ENCODE measurements at places on chromosomes 2 and 18.

DNA sequence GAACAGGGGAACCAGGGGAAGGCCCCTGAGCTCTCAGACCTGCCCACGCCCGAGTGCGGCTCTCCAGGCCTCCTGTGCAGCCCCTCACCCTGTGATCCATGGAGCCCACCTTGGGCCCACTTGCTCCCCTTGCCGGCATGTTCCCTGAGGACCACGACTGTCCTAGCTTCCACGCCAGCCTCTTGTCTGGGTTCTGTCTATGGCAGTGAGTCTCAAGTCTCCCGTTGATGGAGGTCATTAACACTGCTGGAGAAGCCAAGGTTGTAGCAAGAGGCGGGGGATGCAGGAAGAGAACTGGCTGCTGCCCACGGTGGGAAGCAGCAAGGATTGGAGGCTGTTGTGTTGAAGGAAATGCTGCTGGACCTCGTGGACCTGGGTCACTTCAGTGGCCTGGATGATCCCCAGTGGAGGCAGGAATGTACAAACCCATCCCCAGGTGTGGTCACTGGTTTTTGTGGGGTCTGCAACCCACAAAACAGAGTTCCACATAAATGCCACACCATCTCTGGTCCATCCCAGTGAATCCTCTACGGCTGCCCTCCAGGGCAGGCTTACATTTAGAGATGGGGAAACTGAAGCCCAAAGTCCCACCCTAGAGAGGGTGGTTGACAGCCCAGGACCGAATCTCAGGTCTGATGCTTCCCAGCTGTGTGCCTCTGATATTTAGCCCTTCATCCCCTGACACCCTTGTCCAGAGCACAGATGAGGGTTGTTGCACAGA, 150.3 kb downstream of the NDUFA10 start:
- peak; percentile 40 for DNase-seq

GRCh38 chr18:55256226-55256928, 297.1 kb upstream of the CCDC68 start:
- DNase-seq, result no peak

GRCh38 chr2:121205321-121205942, 79.6 kb downstream of the TFCP2L1 start:
- peak; percentile 64 for DNase-seq

DNA sequence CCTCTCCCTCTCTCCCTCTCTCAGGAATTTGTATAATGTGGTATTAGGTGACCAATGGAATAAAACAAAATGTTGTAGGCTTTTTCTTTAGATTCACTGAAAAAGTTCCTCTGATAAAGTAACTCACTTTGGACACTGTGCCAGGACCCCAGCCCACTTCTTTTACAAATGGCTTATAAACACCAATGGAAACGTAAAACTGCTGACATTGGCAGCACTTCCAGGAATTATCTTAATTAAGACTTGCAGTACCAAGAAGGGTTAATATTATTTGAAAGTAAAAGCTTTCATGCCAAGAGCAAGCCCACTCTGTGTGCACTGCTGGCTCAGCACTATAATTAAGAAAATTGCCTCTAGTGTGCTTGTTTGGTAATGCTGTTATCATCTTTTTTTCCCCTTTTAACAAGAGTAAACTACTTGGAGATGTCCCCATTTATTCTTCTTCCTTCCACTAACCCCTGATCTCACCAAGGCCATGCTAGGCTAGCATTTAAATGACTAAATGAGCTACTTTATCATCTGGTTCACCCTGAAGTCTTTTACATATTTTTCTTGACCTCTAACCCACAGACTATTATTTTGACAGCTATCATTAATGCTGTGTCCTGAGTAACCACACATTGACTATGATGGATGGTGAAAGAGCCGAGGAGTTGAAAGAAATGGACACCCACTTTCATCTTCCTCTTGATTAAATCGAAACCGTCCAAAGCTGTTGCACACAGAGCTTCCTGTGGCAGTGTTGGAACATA, 232.2 kb upstream of the ETAA1 start:
- no peak for DNase-seq

GRCh38 chr2:108385411-108386071, 7.8 kb downstream of the SULT1C4 start:
- no peak for DNase-seq

DNA sequence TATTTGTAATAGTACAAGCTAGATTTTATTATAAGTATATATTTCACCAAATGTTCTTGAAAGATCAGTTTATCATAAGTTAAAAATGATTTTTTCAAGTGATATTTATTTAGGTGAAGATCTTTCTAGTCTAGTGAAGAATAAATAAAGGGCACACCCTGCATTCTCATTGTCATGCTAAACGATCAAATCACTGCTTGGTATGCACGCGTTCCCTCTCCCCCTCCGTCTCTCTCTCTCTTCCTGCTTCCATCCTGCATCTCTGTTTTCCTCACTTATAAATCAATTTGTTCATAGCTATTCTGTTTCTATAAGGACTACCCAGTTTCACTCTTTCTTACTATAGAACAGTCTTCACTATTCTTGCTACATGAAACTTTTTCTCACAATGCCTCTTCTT, 1067.4 kb downstream of the LRP1B start:
- DNase-seq, result no peak

DNA sequence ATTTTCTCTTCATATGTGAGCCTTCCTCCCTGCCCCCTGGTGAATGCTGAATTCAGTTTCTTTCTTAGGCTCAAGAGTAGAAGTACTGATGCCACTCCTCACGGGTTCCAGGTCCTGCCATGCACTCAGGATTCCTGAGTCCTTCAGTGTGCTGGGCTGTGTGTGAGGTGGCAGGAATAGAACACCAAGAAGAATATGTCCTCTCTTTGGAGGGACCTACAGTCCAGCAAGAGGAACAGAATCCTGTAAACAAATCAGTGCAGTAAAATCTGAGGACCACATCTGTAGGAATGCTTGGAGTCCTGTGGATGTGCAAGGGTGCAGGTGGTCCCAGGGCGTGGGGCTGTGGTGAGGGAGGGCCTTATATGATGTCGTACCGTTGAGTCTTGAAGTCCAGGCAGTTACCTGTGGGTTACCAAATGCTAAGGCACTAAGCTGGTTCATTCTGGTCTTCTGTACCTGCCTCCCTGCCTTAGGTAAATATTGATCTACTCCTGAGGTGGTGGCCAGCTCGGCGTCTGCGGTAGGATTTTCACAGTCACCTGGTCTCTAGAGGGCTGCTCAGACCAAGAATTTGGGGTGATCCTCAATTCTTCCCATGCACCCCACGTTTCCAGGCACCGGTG, 5.5 kb downstream of the ASAP2 start:
- DNase-seq, result no peak

DNA sequence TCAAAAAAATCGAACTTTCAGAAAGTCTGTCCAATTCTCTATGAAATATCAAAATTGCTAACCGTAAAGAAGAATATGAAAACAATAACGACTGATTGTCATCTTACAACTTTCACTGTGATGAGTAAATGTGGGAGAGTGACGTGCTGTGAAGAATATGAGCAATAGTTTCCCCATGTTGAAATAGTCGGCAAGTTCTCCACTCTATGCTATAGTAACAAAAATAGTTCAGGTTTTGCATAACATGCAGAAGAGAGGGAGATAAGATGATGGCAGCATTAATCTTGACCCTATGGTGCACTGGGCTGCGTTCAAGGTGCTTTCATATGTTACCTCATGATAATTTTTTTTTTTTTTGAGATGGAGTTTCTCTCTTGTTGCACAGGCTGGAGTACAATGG, 196.8 kb upstream of the CYRIA start:
- DNase-seq, result no peak

DNA sequence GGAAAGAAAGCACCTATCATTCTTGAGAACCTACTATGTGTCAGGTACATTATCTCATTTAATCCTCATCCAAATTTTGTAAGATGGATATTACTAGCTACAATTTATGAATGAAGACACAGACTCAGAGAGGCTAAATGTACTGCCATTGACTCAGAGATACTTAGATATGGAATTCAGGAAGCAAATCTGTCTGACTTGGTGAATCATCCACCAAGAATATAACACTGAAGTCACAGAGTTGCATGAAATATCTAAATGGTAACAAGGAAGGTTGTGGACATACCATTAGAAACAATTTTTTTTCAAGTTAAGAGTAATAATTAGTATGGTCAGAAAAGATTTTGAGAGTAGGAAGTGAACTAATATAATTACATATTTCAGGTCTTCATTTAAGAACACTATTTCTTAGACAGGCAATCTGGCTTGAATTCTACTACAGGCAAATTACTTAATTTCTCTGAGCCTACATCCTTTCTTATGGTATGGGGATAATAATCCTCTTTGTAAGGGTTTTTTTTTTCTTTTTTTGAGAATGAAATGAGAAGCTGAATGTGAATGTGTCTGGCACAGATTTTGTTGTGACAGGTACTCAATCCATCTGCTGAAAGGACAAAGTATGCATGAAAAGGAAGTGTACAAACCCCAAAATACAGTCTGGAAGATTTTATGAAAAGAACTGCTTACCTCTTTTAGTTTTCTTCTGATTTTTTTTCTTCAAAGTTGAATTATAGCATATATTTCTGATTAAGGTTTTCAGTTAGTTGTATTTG, 14.8 kb upstream of the C2orf66 start:
- no peak for DNase-seq

DNA sequence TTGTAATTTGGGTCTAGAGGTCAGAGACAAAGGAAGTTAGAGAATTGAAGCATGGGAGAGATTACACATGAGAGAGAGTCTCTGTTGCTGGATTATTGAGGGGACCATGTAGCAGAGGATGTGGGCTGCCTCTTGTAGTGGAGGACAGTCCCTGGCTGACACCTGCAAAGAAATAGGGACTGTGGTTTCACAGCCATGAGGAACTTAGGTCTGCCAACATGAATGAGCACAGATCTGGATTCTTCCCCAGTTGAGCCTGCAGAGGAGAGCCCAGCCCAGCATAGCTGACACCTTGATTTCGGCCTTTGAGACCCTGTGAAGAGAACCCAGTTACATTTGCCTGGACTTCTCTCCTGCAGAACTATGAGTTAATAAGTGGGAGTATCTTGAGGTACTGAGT, 179.5 kb upstream of the TWIST2 start:
- DNase-seq, result no peak

DNA sequence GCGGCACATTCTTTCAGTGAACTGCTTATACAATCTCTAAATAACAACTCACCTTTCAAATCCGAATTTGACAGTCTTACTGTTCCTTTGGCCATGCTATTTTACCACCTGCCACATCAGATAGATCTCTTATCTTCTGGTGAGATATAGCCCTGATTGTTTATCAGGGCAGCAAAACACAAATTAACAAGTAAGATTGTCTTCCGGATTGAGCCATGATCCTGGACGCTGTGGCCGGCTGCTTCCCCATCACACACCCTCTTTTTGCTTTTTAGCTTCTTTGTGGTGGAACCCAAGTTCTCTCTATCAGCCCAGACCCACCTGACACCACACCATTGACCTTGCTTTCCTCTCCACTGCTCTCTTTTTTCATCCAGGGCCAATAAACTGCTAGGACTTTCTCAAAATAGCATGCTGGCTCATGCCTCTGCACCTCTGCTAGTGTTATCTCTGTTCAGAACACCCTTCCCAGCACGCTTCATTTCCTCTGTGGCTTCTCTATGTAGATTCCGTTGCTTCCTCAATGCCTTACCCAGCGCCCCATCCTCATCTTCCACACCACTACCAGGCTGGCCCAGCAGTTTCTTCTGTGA, 111.8 kb upstream of the CNTNAP5 start:
- no peak for DNase-seq

DNA sequence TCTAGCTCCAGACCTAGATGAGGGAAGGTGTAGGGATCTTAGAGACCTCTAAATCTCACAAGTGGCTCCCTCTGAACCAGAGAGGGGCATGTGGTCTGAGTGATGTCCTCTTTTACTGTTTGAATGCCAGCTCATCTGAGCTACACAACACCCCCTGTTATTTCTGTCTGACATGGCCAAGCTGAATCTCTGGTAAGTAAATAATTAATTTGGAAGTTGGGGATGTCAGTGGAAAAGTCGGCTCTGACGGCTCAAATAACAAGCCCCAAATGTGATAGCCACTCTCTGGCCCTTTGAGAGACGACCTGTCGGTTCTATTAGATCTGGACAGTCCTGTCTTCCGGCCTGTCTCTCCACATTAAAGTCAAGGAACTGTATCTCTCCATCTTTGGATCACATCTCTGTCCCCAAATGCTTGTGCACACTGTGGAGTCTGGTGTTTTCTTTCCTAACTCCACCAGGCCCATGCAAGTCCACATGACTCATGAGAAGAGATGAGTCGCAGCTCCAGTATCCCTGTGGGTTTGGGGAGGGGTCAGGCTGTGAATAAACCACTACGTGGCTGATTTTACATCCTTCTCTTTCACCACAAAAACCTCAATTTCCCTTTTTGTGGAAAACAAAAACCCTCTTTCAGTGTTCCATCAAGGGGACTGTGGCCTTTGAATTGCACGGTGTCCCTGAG, 52.5 kb downstream of the SETBP1 start:
- no peak for DNase-seq

GRCh38 chr2:165067643-165068486, 112.5 kb upstream of the SLC38A11 start:
- no peak for DNase-seq

DNA sequence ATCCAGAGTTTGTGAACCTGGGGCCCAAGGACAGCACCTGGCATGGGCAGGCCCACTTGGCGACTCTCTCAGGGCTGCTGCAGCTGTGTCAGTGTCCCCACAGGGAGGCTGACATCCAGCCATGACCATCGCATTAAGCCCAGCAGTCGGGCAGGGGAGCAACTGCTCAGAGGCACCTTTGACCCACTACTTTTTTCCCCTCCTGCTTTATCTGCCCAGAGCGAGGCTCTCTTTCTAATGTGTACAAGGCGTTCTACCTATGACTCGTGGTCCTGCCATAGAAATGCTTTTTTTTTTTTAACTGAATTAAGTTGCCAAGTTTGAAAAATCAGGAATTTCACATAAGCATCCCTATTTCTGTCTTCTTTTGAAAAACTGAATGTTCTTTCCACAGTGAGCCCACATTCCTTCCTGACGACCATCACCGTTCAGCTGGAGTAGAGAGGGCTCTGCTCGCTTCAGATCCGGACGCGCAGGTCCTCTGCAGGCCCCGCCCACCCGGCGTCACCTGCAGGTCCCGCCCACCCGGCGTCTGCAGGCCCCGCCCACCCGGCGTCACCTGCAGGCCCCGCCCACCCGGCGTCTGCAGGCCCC, 403 bp upstream of the CLUL1 start:
- DNase-seq, result no peak

GRCh38 chr2:59217360-59217759, 976.2 kb upstream of the FANCL start:
- DNase-seq, result no peak

GRCh38 chr2:43041173-43041591, 185.2 kb downstream of the ZFP36L2 start:
- DNase-seq, result no peak

DNA sequence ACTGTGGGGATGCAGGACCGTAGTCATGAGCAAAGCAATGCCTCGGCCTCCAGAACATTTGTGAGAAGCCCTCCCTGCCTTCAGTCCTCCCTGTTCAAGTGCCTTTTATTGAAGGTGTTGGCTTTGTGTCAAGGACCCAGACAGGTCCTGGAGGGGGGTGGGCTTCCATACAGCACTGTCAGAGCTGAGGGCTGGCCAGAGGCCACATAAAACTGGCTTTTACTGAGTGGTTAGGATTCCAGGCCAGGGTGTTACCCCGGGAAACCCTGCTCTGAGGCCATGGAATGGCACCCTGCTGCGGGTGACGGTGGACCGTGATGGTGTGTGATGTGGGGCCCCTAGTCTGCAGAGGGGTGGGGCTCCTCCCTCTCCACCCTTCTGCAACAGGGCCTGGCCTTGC, 41.6 kb downstream of the TOGARAM2 start:
- no peak for DNase-seq

Data from tibial artery (tissue), 4 donors.